ENCODE measurements at places on chromosomes 7 and 10.
A peak's percentile ranks its signal among the peaks of the same experiment; 100 is the strongest.

GRCh38 chr10:8072211-8072610 lies 17.7 kb downstream of the GATA3 start:
- DNase-seq = no peak

DNA sequence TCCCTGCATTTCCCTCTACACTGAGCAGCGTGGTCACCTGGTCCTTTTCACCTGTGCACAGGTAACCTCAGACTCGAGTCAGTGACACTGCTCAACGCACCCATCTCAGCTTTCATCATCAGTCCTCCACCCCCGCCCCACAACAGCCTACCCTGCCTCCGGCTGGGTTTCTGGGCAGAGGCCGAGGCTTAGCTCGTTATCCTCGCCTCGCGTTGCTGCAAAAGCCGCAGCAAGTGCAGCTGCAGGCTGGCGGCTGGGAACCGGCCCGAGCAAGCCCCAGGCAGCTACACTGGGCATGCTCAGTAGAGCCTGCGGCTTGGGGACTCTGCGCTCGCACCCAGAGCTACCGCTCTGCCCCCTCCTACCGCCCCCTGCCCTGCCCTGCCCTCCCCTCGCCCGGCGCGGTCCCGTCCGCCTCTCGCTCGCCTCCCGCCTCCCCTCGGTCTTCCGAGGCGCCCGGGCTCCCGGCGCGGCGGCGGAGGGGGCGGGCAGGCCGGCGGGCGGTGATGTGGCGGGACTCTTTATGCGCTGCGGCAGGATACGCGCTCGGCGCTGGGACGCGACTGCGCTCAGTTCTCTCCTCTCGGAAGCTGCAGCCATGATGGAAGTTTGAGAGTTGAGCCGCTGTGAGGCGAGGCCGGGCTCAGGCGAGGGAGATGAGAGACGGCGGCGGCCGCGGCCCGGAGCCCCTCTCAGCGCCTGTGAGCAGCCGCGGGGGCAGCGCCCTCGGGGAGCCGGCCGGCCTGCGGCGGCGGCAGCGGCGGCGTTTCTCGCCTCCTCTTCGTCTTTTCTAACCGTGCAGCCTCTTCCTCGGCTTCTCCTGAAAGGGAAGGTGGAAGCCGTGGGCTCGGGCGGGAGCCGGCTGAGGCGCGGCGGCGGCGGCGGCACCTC lies at the start of the genes KLLN and PTEN:
TSS of gene KLLN (minus strand) at position 481 of the 891 bp plus-strand sequence. CDS start 1,046 bp downstream, outside the sequence.
TSS of gene PTEN (plus strand) at position 573 of the 891 bp plus-strand sequence. CDS start 845 bp downstream, outside the sequence.
- DNase-seq = peak; percentile 83

- DNase-seq = no peak
These were observed 94.0 kb downstream of the C10orf105 start for GRCh38 chr10:71625445-71626175.

DNA sequence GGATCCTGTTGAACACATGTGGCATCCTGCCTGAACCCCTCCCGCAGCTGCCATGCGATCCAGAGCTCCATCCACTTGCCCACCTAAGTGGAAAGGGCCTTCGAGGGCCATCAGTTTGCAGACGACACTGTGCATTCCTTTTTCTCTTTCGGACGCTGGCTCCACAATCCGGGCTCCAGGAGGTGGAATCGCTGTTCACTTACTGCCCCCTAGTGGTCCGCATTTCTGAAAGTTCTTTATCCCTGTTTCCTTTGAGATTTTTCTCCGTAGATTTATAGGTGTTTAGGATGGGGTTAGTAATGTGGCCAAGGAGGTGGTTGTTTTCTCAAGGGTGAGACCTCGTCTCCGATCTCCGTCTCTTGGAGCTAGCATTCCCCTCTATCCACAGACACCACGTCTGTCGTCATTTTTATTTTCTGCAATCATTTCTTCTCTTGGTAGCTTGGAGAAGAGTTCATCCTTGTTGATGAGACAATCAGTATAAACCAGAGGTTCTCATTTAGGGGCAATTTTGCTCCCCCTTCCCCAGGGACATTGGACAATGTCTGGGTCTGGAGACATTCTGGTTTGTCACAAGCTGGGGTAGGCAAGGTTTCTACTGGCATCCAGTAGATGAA lies 204.6 kb downstream of the ARHGAP21 start:
- peak; percentile 27 for DNase-seq

- DNase-seq = no peak
These were observed 217.7 kb upstream of the ETV1 start for GRCh38 chr7:14207138-14207537.

DNA sequence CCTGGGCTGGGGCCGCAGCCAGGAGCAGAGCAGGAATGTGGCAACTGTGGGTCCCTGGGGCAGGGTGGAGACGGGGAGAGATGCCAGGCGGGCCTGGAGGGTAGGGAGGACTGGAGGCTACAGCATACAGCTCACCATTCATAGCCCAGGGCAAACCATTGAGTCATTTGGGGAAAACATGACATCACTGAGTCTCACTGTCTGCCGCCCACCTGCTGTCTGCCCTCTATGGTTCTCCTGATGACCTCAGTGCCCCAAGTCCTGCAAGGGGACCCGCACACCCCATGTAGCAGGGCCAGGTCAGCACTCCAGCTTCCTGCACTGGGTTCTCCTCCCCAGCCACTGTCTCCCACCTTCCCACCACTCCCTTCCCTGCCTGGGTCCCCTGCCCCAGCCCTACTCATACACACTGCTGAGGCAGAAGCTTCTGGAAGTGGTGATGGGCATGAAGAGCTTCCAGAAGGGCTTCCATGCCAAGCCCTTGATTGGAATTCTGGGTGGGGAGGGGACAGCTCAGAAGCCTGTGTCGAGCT lies 10.4 kb downstream of the CHST3 start:
- peak; percentile 93 for DNase-seq

- DNase-seq = no peak
These were observed 20.6 kb downstream of the RRP12 start for GRCh38 chr10:97380516-97380915.

GRCh38 chr10:4656576-4657194 lies 169.3 kb upstream of the AKR1E2 start:
- peak; percentile 56 for DNase-seq

- peak; percentile 99 for DNase-seq
These were observed 7.8 kb downstream of the RNF216 start for GRCh38 chr7:5773661-5774086.

- no peak for DNase-seq
These were observed 261.2 kb upstream of the SEMA3A start for GRCh38 chr7:84455788-84456187.

GRCh38 chr7:74481458-74482196 lies 27.9 kb downstream of the GTF2IRD1 start:
- DNase-seq = peak; percentile 69

DNA sequence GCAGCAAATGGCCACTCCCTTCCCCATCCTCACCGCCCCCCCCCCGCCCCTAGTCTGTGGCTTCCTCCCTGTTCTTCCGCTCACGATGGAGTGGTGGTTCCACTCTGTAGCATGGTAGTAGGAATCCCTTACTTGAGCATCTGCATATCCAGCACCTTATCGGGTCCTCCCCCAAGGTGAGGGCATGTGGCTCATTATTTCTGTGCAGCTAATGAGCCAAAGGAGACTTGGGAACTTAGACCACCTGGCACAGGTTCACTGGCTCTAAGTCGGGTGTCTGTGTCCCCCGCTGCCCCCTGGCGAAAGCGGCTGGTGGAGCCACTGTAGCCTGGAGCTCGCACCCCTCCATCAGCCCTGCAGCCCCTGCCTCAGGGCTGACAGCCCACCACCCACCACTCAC lies 22.8 kb upstream of the GPR26 start:
- no peak for DNase-seq

DNA sequence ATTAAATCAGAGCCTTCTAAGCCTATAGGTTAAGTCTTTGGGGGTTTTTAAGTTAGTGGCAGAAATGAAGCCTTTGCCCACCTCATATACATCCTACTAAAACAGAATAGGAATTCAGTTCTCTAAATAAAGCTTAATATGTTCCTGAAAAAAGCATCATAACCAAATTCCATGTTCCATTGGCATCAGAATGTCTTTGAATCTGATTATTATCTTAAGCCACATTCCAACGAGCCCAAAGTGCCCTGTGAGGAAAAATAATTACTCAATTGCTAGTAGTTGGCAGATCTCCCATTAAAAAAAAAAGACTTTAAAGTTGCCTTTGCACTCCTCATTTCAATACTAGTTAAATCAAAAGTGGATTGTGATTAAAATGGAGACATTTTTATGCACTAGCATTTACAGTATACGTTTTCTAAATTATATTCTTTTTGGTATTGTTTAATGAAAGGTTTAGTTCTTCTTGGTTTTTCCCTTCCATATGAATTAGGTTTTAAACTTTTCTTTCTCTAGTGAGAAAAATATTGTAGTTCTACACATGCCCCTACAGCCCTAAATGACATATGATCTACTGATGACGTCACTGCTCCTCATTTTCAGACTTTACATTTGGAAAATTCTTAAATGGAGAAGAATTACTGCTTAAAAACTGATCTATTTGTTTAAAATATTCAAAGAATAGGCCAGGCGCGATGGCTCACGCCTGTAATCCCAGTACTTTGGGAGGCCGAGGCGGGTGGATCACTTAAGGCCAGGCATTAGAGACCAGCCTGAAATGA lies 54.3 kb upstream of the CABCOCO1 start:
- DNase-seq = peak; percentile 77

DNA sequence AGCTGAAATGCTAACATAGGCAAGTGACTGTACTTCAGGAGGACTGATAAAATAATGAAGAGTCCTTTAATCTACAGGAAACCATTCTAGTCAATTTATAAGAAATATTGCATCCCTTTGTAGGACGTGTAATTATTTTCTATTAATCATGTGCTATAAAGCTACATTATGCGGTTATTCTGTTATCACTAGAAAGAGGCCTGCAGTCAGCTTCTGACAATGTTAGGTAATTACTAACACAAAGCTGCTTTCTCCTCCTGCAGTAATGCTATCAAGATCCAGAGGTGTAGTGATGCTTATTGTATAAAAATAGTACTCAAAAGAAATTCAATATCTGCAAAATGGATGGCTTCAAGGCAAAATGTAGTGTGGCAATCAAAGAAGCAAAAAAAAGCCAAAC lies 191.1 kb downstream of the SKAP2 start:
- no peak for DNase-seq

DNA sequence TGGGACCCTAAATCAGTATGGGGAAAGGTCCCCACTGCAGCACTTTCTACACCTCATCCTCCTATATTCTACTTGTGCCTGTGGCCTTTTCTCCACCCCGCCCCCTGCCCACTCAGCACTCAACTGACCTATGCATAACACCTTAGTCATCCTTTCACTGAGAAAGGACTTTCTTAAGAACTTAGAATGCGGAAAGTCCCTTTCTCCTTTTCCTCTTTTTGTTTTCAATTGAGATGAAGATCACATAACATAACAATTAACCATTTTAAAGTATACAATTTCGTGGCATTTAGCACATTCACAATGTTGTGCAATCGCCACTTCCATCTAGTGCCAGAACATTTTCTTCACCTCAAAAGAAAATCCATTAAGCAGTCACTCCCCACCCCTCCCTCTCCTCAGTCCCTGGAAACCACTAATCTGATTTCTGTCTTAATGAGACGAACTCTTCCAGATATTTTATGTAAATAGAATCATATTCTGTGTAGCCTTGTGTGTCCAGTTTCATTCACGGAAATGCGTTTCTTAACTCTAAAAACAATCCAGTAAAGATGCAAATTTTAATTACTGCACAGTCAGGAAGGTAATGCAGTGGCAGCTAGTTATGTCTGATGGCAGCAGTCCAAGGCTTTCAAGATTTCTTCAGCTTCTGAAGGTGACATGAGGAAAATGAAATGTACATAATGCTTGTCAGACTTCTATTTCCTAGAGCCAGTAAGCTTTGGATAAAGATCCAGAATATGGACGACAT lies 41.7 kb downstream of the FAS start:
- DNase-seq = peak; percentile 80

GRCh38 chr7:102284891-102285539 lies 1.7 kb upstream of the SH2B2 start:
- DNase-seq = no peak

DNA sequence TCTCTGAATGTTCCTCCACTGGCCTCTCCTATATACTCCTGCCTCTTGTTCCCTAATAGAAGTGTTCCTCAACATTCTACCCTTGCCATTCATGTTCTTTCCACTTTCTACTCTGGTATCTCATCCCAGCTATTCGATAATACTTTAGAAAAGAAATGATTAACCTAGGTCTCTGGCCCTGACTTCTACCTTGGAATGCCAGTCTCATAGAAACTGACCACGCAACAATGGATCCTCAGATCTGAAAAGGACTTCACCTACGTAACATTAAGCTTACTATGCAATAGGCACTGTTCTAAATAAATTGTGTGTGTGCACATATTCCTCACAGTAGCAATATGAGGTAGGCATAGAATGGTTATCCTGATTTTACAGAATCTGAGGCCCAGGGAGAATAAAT lies 234.5 kb downstream of the DNAJC1 start:
- DNase-seq = no peak

DNA sequence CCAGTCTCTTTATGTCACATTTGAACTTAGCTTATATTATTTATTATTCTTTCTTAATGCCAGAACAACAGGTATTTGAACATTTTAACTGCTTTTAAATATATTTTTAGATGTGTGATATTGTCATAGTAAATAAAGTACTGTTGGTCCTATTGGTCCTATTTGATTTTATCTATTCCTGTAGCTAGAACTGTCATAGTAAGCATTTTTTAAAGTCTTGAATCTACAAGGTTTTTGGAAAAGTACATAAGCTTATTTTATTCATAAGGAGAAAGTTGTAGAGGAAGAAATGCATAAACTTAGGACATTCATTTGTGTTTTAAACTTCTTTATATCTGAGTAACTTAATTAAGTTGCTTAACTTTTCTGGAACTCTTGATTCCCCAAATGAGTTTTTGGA lies 136.0 kb downstream of the PHF14 start:
- no peak for DNase-seq

- no peak for DNase-seq
These were observed 93.4 kb downstream of the POLL start for GRCh38 chr10:101494650-101495049.

DNA sequence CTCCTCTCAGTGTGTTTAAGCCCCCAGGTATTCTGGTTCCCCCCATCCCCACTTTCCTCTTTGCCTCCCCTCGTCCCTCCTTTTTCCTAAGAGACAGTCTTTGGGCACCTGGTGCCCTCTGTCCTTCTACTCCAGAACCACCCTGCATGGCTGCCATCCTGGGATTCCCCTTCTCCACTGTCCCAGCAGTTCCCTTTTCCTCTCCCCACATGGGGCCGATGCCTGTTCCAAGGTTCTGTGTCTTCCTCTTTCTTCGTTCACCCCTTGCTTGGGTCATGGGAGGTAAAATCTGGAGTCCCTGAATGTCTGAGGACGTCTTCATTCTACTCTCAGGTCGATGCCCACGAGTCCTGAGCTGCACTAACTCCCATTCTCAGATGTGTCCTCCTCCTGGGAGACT lies 120.8 kb downstream of the TAX1BP1 start:
- DNase-seq = no peak

GRCh38 chr10:131698986-131699385 lies 201.8 kb upstream of the PPP2R2D start:
- DNase-seq = no peak
